Progenitor cell of endocrine pancreas (in vitro differentiated cells): ENCODE measurements at places on chromosomes 2 and 18. TPM values are rescaled to one million over a fixed set of nuclear protein-coding genes. Genes with fewer than 3 reads are reported as not detected.

RAB3GAP1 gene
- total RNA-seq = 33.7 and 34.7 TPM in 2 replicates

COL4A3 gene
- 0.09 and 0.34 TPM in 2 replicates for total RNA-seq

FAM161A gene
- total RNA-seq = 19.0 and 23.7 TPM in 2 replicates

IL36A gene
- total RNA-seq = not detected in 2 replicates

LRRC30 gene
- not detected in 2 replicates for total RNA-seq

EPB41L3 gene
- total RNA-seq = 41.7 and 49.8 TPM in 2 replicates

IL1RN gene
- total RNA-seq = not detected in 2 replicates

PLEKHH2 gene
- 9.0 and 10.4 TPM in 2 replicates for total RNA-seq

DNA sequence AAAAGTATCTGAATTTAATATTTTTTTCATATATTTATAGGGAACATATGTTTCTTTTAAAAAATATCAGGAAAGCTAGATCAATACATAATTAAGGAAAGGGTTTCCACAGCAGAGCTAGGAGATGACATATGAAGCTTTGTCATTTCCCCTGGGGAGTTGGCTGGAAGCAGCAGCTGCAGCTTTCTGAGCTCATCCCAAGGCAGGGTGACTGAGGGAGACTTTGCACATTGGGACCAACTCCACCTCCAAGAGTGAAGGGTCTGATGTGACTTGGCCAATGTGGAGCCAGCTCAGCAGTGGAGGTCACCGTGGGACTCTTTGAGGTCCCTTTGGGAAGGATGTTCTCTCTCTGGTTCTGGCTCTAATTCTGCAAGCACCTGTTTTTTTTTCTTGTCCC lies 315.1 kb downstream of the RDH14 start:
- no peaks in the 10 kb centered on the region for H3K36me3 ChIP-seq
- no peak for DNase-seq
- no peaks in the 10 kb centered on the region for H3K27me3 ChIP-seq
- no peak overlapping the region for H3K27ac ChIP-seq

- H3K27me3 ChIP-seq = peaks cover 28% of the 10 kb centered on the region
- H3K36me3 ChIP-seq = peaks cover 1% of the 10 kb centered on the region
- DNase-seq = no peak
- H3K4me3 ChIP-seq = no peak overlapping the region
Observed at GRCh38 chr18:79403723-79404566, 8.2 kb downstream of the NFATC1 start.

GRCh38 chr2:106521016-106521415 lies 33.9 kb downstream of the CD8B2 start:
- no peak overlapping the region for H3K27ac ChIP-seq
- no peak for DNase-seq
- no peaks in the 10 kb centered on the region for H3K4me1 ChIP-seq
- H3K36me3 ChIP-seq = no peaks in the 10 kb centered on the region

GRCh38 chr2:226679389-226680065 lies 120.1 kb downstream of the IRS1 start:
- H3K27me3 ChIP-seq = no peaks in the 10 kb centered on the region
- no peak overlapping the region for H3K4me3 ChIP-seq
- no peaks in the 10 kb centered on the region for H3K36me3 ChIP-seq
- H3K27ac ChIP-seq = no peak overlapping the region

DNA sequence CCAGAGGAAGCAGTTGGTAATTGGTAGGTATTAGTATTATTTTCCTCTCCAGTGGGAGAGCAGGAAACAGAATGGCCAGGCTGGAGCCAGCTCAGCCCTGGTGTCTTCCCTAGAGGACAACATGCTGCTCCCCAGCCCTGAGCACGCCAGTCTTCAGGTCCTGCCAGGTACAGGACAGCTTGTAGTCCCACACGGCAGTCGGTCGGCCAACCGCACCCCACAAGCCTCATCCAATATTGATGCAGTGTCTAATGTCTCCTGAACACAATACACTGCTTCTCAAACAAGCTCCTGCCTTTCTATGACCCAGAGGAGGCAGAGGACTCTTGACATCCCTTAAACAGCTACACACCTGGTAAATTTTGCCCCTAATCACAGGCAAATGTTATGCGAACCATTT lies 71.0 kb upstream of the PPP1CB start:
- DNase-seq = no peak
- H3K27me3 ChIP-seq = no peaks in the 10 kb centered on the region
- H3K4me3 ChIP-seq = no peak overlapping the region
- H3K27ac ChIP-seq = no peak overlapping the region

DNA sequence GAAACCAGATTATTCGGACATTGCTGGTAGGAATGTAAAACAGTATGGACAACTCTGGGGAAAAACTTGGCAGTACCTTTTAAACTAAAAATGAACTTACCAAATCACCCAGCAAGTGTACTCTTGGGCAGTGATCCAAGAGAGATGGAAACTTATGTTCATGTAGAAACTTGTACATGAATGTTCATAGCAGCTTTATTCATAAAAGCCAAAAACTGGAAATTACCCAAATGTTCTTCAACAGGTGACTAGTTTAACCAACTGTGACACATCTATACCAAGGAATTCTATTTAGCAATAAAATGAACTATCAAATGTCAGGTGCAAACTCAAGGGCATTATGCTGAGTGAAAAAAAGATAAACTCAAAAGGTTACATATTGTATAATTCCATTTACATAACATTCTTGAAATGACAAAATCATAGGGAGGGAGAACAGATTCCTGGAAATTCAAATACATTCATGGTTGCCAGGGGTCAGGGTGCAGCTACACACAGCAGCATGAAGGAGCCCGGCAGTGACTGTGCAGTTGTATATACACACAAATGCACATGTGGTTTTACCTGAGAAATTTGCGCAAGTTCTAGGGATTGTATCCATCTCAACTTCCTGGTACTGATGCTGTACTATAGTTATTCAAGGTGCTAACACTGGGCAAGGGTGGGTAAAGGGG lies 3.5 kb upstream of the RNU4ATAC start:
- no peak overlapping the region for H3K4me3 ChIP-seq
- no peak overlapping the region for H3K27ac ChIP-seq
- peaks cover 14% of the 10 kb centered on the region for H3K4me1 ChIP-seq
- DNase-seq = no peak
- H3K27me3 ChIP-seq = no peaks in the 10 kb centered on the region

DNA sequence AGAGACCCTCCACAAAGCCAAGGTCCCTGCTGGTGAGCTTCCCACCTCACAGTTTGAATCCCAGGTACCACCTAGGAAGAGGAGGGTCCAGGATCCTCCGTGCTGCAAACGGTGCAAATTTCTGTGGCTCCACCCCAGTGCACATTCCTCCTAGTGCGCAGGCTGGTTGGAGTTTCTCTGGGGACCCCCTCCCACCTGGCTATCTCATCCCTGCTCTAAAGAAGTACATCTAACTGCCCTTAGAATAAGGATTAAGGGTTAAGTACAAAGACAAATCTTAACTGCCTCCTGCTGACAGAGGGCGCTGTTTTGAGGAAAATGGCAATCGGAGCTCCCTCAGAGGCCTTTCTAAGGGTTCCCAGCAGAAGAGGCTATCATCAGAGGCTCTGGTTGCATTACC lies 109.6 kb upstream of the FSIP2 start:
- H3K27me3 ChIP-seq = no peaks in the 10 kb centered on the region
- H3K27ac ChIP-seq = peak overlapping the region; percentile 67
- no peaks in the 10 kb centered on the region for H3K4me1 ChIP-seq
- no peaks in the 10 kb centered on the region for H3K36me3 ChIP-seq
- H3K4me3 ChIP-seq = no peak overlapping the region
- no peak for DNase-seq

DNA sequence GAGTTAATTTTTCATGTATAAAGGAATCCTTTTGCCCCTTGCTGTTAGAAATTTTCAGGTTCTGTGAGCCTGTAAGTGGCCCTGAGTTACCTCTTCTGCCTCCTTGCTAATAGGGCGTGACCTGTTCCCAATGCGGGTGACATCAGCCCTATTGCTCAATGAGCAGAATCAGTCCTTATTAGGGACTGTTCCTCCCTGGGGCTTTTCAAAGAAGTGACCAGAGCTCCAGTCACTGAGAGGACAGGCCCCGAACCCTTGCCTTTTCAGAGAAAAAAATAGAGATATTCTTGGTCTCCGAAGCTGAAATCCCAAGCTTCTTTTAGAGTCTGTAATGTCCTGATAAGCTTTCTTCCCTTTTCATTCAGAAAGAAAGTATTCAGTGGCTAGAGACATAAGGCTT lies 8.2 kb upstream of the APOB start:
- H3K27ac ChIP-seq = no peak overlapping the region
- no peaks in the 10 kb centered on the region for H3K36me3 ChIP-seq
- H3K27me3 ChIP-seq = peaks cover 48% of the 10 kb centered on the region

DNA sequence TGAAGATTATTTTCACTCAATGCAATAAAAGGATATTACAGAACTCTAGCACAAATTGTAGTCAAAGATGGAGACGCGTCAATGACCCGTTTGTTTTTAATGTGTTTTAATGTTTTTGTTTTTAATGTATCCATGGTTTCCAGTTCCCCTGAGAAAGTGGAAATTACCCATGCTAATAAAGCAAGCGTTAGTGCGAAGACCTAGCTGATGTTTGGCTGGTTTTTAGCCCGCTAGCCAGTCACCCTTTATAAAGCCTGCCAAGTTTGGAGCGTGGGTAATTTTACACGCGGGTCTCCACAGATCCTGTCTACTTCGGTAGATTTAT lies 430 bp upstream of the CHMP1B start:
- no peaks in the 10 kb centered on the region for H3K27me3 ChIP-seq
- no peak for DNase-seq
- H3K36me3 ChIP-seq = no peaks in the 10 kb centered on the region
- H3K27ac ChIP-seq = peak overlapping the region; percentile 100
- peaks cover 22% of the 10 kb centered on the region for H3K4me1 ChIP-seq

GRCh38 chr2:36633470-36634092 lies 35.6 kb upstream of the FEZ2 start:
- no peak overlapping the region for H3K4me3 ChIP-seq
- no peak for DNase-seq
- H3K36me3 ChIP-seq = no peaks in the 10 kb centered on the region
- H3K27ac ChIP-seq = no peak overlapping the region
- H3K4me1 ChIP-seq = no peaks in the 10 kb centered on the region

- no peak overlapping the region for H3K27ac ChIP-seq
- DNase-seq = no peak
- H3K4me1 ChIP-seq = no peaks in the 10 kb centered on the region
- H3K27me3 ChIP-seq = no peaks in the 10 kb centered on the region
- peaks cover 3% of the 10 kb centered on the region for H3K36me3 ChIP-seq
Observed at GRCh38 chr2:69143748-69144360, 130.9 kb downstream of the ANTXR1 start.

DNA sequence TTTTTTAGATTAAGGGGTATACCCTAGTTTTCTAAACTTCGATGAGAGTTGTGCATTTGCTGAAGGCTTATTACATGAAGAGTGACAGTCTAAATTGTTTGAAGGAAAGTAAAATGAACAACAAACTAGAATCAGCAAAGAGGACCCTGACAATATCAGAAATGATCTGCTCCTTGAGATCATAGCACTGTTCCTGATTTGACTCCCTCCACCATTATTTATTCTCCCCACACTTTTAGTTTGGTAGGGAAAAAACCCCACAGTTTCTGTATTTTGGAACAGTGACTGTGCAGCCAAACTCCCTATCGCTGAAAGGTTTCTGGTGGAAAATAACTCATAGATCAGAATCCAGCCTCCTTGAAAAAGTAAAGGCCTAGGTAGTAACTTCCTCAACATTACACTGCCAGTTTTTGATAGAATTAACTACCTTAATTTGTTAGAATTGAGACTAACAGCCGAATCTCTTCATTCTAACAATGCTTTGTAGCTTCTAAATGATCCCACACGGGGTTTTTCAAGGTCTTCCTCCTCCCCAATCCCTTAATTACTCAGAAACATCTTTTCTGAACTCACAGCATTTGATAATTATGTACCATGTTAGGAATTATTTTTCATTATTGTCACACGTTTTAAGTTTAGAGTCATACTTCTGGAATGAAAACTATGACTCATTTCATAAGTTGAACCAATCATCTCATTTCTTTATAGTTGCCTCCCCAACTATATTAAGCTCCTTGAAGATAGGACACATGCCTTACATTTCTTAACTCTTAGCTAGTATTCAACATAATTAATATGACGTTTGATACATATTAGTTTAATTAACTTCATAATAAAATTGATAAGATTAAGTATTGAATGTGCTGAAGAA lies 2.9 kb downstream of the MYL12A start:
- H3K36me3 ChIP-seq = peaks cover 20% of the 10 kb centered on the region
- no peaks in the 10 kb centered on the region for H3K27me3 ChIP-seq
- H3K4me1 ChIP-seq = peaks cover 30% of the 10 kb centered on the region
- DNase-seq = no peak
- no peak overlapping the region for H3K4me3 ChIP-seq

DNA sequence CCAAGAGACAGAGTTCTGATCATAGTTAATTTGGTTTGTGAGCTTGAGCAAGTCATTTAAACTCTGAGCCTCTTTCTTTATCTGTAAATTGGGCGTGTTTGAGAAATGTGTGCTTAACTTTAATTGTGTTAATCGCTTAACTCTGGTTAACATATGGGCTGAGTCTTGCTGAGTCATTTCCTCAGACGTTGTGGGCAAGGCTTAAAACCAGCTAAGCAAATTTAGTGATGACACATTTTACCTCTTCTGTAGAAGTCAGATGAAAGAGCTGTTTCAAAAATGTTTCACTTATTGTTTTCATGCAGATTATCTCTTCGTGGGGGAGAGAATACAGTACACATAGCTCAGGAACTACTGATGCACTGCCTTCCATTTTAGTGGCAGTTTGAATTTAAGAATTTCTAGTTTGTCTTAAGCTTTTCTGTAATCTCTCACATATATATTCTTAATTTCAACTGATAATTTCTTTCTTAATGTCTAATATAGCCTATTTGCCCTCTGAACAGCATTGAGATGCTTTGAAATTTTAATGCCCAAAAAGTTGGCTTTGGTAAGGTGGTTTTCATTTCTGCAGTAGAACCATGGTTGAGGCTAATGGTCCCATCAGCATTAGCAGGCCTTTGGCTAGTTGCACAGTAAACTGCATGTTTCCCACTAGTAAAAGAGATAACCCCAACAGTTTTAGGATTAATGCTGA lies 34.9 kb downstream of the RAB10 start:
- H3K4me1 ChIP-seq = peaks cover 27% of the 10 kb centered on the region
- peaks cover 6% of the 10 kb centered on the region for H3K36me3 ChIP-seq
- DNase-seq = no peak

DNA sequence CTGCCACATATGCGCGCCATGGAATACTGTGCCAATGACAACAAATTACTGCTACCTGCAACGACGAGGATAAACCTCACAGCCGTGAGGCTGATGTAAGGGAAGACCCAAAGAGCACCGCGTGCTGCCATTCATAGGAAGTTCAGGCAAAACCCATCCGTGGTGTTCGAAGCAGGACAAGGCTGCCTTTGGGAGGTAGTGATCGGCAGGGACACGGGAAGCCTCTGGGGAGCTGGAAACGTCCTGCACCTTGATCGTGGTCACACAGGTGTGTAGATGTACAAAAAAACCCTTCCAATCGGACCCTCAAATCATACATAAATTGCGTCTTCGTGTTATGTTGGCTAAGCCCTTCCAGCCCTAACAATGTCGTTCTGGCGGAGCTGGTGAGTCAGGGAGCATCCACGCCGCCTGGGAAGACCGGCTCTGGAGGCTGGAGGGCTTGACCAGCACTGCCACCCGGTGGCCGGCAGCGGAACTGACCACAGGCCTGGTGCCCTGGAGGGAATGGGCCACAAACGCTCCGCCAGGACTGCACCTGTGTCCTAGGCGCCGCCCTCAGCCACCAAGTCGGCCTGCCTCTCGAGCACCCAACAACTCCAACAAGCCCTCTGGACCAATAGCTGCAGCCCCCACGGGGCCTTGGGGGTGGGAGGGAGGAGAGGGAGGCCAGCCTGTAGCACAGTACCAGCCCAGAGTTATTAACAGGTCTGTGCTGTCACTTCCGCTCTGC lies 4.1 kb upstream of the NEURL3 start:
- H3K27ac ChIP-seq = peak overlapping the region; percentile 89
- no peak overlapping the region for H3K4me3 ChIP-seq
- peaks cover 28% of the 10 kb centered on the region for H3K27me3 ChIP-seq
- H3K4me1 ChIP-seq = peaks cover 20% of the 10 kb centered on the region
